ENCODE measurements at places on chromosomes 12 and 14.

- no peaks in the 10 kb centered on the region for H3K27me3 ChIP-seq
- peaks cover 55% of the 10 kb centered on the region for H3K36me3 ChIP-seq
- H3K4me1 ChIP-seq, result peaks cover 11% of the 10 kb centered on the region
- H3K4me3 ChIP-seq, result no peak overlapping the region
Measured at GRCh38 chr12:7144414-7145120, 14.4 kb downstream of the CLSTN3 start.

- H3K4me3 ChIP-seq, result peak overlapping the region; percentile 98
- peaks cover 60% of the 10 kb centered on the region for H3K4me1 ChIP-seq
- H3K27ac ChIP-seq, result peak overlapping the region; percentile 83
Measured at GRCh38 chr14:50829489-50830043, 1.4 kb downstream of the NIN start.

GRCh38 chr14:105155681-105156413 lies 12.7 kb downstream of the JAG2 start:
- H3K27me3 ChIP-seq, result no peaks in the 10 kb centered on the region
- no peak overlapping the region for H3K27ac ChIP-seq
- no peaks in the 10 kb centered on the region for H3K4me1 ChIP-seq
- no peak overlapping the region for H3K4me3 ChIP-seq

GRCh38 chr12:14853961-14854360 lies 10.6 kb upstream of the ART4 start:
- H3K4me3 ChIP-seq, result no peak overlapping the region
- peaks cover 3% of the 10 kb centered on the region for H3K27me3 ChIP-seq
- no peak overlapping the region for H3K27ac ChIP-seq
- no peak for DNase-seq

DNA sequence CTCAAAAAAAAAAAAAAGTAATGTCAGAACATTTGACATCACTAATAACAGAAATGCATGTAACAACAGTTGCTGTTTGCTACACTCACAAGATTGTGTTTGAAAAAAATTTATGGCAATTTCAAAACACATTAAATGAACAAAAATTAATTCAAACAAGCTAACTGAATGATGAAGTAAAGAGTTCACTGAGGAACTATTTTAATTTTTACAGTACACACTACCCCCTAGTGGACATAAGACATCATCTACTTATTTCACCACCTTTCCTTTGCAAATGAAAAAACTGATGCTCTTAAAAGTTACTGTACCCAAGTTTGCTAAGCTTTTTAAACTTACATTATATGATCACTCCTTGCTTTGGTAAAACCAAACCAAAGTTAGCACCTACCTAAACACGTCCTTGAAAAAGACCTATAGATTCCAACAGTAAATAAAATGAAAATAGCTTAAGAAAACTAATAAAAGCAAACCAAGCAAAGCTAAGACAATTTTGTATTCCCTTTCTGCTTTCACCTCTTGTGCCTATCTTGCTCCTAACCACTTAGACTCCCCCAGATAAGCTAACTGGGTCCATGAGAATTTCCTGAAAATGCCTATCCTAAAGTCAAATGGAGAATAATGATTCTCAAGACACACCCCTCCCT lies 22.2 kb downstream of the UBE2N start:
- DNase-seq, result no peak
- peaks cover 77% of the 10 kb centered on the region for H3K4me1 ChIP-seq
- H3K27me3 ChIP-seq, result no peaks in the 10 kb centered on the region
- no peak overlapping the region for H3K4me3 ChIP-seq
- H3K27ac ChIP-seq, result no peak overlapping the region
